ENCODE measurements at places on chromosomes 6 and 20.

- DNase-seq, result no peak
These were observed 36.3 kb upstream of the SPDEF start for GRCh38 chr6:34592208-34592952.

DNA sequence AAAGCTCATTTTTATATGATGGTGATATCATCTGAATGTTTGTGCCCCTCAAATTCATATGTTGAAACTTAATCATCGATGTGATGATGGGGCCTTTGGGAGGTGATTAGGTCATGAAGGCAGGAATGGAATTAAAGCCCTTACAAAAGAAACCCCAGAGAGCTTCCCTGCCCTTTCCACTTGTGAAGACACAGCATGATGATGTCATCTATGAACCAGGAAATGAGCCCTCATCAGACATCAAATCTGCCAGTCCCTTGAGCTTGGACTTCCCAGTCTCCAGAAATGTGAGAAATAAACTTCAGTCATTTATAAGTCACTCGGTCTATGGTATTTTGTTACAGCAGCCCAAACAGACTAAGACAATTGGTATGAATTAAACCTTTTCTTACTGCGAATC is 153.1 kb downstream of the MYB start:
- no peak for DNase-seq

DNA sequence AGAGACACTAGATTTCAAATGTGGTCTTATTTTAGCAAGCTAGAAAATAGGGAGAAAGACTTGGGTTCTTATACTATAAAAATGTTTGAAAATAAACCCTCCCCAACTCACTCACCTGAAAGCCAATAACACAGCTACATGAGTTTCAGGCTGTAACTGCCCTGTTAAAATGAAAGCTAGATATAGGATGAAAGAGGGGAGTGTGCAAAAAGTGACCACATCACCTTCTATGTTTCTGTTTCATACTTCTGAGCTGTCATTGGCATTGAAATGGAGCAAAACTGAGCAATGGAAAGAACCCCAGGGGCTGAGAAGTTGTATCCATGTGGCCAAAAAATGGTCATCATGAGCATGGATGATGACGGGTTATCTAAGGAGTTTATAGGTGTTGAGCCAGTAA is 148.1 kb upstream of the TENT5A start:
- DNase-seq, result no peak

DNA sequence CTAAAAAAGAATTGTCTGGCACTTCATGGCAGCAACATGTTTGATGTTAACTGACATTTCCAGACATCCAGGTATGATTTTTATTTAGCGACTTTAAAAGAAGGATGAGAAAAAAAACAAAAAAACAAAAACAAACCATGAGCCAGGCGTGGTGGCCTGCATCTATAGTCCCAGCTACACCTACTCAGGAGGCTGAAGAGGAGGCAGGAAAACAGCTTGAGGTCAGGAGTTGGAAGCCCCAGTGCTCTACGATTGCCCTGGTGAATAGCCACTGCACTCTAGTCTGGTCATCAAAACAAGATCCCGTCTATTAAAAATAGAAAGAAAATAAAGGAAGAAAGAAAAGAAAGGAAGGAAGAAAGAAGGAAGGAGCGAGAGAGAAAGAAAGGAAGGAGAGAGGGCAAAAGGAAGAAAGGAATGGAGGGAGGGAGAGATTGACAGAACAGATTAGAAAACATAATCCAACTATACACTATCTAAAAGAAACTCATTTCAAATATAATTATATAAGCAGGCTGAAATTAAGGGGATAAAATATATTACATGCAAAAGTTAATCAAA is 141.6 kb downstream of the TRIM27 start:
- DNase-seq, result no peak

GRCh38 chr6:7879043-7879442 is 31.5 kb downstream of the TXNDC5 start:
- no peak for DNase-seq

DNA sequence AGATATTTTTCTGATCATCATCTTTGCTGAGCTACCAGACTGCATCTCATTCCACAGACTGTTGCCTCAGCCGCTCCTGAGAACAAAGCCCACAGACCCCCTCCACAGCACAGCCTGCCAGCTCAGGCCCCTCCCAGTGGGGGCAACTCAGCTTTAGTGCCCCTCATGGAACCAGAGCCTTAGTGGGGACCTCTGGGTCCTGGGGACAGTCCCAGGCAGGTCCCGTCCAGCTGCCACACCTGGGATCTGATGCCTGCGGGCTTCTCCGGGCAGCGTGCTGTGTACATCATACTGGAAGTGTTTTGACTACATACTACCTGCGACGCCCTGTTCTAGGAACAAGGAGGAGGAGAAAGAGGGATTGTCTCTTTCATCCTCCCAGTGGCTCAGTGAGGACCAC is 38.3 kb upstream of the QKI start:
- no peak for DNase-seq

DNA sequence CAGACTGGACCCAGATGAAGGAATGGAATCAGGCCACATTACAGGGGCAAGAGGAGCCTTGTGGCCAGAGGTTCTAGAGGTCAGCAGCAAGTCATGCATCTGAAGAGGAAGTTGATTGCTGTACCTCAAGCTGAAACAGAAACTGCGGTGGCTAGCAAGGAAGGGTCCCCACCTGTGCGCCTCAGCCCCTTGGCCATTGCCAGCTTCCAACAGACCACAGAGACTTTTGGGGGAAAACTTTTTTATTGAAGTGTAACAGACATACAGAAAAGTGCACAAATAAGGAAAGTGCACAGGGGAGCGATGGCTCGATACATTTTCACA is 26.8 kb upstream of the SLC9A8 start:
- DNase-seq, result no peak

- no peak for DNase-seq
These were observed 207.9 kb upstream of the SULF2 start for GRCh38 chr20:47993035-47993755.

Data from activated T-cell treated with anti-CD3 and anti-CD28 coated beads for 48 hours (primary cell).